ENCODE measurements at places on chromosomes 12 and 14. TPM values are rescaled to one million over a fixed set of nuclear protein-coding genes. Genes with fewer than 3 reads are reported as not detected.

Gene KRT6C
- total RNA-seq = 2,886 TPM

Gene TAS2R43
- total RNA-seq = 0.84 TPM

Gene PROX2
- total RNA-seq = not detected

Gene ATP6V1D
- total RNA-seq = 70.0 TPM

Gene BDKRB2
- total RNA-seq = 22.1 TPM

Gene C1R
- total RNA-seq = 76.2 TPM

Gene ABCC9
- 3.0 TPM for total RNA-seq

Gene RAPGEF3
- 16.5 TPM for total RNA-seq

Gene LAG3
- not detected for total RNA-seq

Gene LHX5
- not detected for total RNA-seq

GRCh38 chr12:12353807-12354206 is 3.1 kb upstream of the BORCS5 start:
- no peak for ATAC-seq

DNA sequence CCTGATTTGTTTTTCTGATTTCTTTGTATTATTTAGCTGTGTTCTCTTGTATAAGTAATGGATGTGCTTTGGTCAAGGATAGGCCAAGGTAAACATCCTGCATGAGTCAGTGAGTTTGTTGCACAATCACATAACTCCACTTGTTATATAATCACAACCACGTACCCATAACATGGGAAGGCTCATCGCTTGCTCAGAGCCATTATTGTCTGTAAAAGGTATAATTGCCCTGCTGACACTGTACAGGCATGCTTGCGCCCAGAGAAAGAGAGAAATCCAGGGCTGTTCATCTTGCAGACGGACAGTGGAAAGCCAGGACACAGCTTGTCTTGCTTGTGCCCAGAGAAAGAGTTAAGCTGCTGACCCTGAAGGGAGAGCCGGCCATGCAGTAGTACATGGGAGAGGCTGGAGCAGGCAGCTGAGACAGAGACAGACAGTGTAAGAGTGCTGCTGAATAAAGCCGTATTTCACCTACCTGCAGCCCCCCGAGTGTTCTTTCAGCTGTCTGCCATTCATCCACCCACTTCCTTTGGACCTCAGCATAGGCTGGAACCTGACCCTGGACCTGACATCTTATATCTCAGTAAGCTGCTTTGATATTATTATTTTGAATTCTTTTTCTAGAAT is 174.7 kb upstream of the DAAM1 start:
- peak; percentile 77 for ATAC-seq

DNA sequence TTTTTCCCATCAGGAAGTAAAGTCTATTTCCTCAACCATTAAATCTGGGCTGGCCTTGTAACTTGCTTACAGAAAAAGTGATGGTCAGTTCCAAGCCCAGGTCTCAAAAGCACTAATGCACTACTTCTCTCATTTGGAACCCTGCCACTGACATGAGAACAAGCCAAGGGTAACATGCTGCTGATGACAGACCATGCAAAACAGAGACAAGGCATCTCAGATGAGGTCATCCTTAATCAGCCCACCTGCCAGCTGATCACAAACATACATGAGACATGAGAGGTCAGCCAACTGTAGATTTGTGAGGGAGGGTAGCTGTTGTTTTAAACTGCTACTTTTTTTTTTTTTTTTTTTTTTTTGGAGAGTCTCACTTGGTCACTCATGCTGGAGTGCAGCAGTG is 16.2 kb downstream of the TWF1 start:
- no peak for ATAC-seq

GRCh38 chr12:130970165-130970907 is 16.6 kb downstream of the ADGRD1 start:
- no peak for ATAC-seq

- ATAC-seq = peak; percentile 77
Observed at GRCh38 chr12:75103822-75104221, 105.8 kb downstream of the KCNC2 start.

DNA sequence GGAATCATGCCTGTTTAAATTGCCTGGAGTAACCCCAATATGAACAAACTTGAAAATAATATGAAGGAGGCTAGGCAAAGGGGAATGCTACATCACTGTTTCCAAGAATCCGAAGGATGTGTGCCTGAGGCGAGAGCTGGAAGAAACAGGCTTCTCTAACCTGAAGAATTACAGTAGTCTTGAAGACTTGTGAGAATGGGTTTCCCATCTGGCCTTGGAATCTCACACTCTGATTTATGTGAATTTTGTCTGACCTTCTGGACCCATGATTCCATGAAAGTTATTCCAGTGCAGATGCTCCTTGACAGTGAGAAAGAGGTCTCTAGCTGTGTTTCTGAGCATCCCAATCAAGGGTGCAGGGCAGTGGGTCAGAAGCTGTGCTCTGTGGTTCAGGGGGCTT is 122.1 kb upstream of the PARP11 start:
- no peak for ATAC-seq

GRCh38 chr12:132516095-132517012 is 26.4 kb downstream of the FBRSL1 start:
- peak; percentile 15 for ATAC-seq

GRCh38 chr12:39621670-39622069 is 2.1 kb upstream of the ABCD2 start:
- no peak for ATAC-seq

DNA sequence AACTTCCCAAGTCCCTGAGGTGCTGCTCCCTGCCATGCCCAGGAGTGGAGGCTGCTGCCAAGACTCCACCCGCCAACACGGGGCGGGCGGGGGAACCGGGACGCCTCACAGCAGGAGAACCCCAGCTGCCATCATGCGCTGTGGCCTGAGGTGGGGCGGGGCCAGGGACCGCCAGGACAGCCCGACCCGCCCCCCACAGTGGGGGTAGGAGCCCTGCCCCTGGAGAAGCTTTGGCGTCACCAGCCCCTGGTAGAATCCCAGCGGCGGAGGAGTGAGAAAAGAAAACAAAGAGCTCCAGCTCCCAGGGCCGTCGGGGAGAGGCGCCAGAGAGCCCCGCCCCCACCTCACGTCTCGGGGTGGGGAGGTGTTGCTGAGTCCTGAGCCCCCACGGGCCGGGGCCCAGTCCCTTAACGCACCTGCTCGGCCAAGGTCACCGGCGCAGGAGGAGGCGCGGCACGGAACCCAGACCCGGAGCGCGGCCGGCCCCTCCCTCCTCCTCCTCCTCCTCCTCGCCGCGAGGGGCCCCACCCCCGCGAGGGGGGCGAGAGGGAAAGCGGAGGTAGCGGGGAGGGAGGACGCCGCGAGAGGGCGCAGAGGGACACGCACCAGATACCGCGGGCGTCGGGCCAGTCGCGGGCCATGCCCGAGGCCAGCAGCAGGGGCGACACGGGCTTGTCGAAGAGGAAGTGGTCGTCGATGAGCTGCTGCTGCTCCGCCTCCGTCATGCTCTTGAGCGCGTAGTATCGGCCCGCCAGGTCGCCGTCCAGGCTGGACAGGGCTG is 1.8 kb downstream of the CKB start:
- ATAC-seq = peak; percentile 49

DNA sequence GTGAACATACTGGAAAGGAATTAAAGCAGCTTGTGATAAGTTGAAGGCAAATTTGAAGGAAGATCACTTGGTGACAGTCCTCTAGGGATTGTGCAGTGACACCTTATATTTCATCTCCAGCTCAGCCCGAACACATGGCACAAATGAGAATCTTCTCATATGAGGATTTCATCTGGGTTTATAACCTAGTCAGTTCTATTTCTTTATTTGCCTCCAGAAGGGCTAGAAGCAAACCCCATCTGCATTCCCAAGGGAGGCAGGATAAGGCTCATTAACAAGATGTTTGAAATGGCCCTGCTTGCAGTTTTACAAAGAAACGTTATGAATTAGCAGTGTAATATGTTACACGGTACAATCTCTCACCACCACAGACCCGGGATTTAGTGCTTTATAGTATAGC is 90.7 kb upstream of the KRR1 start:
- ATAC-seq = no peak

DNA sequence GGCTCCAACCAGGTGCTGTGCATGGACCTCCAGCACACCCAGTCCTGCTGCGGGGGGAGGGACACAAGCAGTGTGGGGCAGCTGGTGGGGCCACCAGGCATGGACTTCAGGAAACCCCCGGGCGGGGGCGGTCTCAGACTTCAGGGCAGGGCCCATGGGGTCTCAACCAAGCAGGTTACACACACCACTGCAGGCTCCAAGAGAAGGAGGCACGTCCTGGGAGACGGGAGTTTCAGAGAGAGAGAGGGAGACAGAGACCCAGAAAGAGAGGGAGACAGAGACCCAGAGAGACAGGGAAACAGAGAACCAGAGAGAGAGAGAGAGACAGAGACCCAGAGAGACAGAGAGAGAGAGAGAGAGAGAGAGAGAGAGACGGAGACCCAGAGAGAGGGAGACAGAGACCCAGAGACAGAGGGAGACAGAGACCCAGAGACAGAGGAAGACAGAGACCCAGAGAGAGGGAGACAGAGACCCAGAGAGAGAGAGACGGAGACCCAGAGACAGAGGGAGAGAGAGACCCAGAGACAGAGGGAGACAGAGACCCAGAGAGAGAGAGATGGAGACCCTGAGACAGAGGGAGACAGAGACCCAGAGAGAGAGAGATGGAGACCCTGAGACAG is 128.9 kb downstream of the NCOR2 start:
- no peak for ATAC-seq

Data from esophagus mucosa (tissue), 1 donor.